ENCODE measurements at places on chromosomes 13 and 19. TPM values are rescaled to one million over a fixed set of nuclear protein-coding genes. Genes with fewer than 3 reads are reported as not detected.

- no peak for DNase-seq
- H3K27ac ChIP-seq: no peak overlapping the region
- no peaks in the 10 kb centered on the region for H3K27me3 ChIP-seq
- H3K4me1 ChIP-seq: no peaks in the 10 kb centered on the region
- H3K36me3 ChIP-seq: no peaks in the 10 kb centered on the region
Measured at GRCh38 chr13:109602356-109602755, 184.0 kb downstream of the IRS2 start.

DNA sequence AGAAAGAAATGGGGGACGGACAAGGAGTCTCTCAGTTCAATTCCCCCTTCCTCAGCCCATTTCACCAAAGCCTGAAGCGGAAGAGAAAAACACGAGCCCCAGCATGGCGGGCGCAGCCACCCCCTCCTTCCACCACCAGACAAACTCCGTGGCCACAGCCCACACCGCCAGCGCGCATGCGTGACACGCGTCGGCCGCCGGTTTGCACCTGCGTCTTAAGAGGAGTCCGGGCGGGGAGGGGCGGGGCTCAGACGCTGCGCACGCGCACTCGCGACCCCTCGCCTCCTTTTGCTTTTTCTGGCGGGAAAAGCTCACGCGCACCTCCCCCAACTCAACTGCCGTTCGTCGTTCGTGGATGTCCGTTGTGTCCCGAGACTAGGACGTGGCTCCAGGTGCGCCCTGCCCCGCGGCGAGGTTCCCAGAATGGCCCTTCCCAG lies at the start of gene KASH5:
Gene KASH5 (plus strand): TSS at position 314 of the 437 bp plus-strand sequence. CDS start 2,635 bp downstream, outside the sequence.
- no peak within 1 kb of the TSS for H3K27ac ChIP-seq
- H3K4me1 ChIP-seq: no peaks in the 10 kb centered on the region
- no peaks in the 10 kb centered on the region for H3K36me3 ChIP-seq
- H3K27me3 ChIP-seq: peaks cover 6% of the 10 kb centered on the region
- no peak for DNase-seq

- H3K36me3 ChIP-seq: no peaks in the 10 kb centered on the region
- DNase-seq: no peak
- H3K4me1 ChIP-seq: no peaks in the 10 kb centered on the region
- no peak overlapping the region for H3K27ac ChIP-seq
- H3K4me3 ChIP-seq: no peak overlapping the region
Measured at GRCh38 chr13:73520566-73521289, 461.9 kb downstream of the KLF5 start.

DNA sequence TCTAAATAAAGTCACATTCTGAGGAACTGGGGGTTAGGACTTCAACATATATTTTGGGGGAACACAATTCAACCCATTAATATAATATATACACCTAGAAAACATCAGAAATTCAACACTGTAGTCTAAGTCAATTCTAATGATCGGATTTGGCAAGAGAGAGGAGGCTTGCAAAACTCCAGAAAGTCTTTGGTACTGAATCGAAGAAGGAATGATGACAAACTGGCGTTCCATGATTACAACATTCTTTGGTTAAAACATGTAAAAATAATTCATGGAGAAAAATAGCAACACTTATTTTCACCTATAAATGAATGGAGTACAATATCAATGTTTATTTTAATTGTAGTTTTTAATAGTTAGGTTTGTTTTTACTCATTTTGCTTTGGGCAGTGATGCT lies 62.4 kb downstream of the MBNL2 start:
- H3K36me3 ChIP-seq: no peaks in the 10 kb centered on the region
- no peak overlapping the region for H3K4me3 ChIP-seq
- no peak overlapping the region for H3K27ac ChIP-seq
- no peak for DNase-seq
- no peaks in the 10 kb centered on the region for H3K4me1 ChIP-seq

- H3K4me1 ChIP-seq: peaks cover 5% of the 10 kb centered on the region
- no peak overlapping the region for H3K4me3 ChIP-seq
- DNase-seq: no peak
- no peaks in the 10 kb centered on the region for H3K36me3 ChIP-seq
- no peaks in the 10 kb centered on the region for H3K27me3 ChIP-seq
Measured at GRCh38 chr13:30832377-30832776, 73.7 kb upstream of the MEDAG start.

DNA sequence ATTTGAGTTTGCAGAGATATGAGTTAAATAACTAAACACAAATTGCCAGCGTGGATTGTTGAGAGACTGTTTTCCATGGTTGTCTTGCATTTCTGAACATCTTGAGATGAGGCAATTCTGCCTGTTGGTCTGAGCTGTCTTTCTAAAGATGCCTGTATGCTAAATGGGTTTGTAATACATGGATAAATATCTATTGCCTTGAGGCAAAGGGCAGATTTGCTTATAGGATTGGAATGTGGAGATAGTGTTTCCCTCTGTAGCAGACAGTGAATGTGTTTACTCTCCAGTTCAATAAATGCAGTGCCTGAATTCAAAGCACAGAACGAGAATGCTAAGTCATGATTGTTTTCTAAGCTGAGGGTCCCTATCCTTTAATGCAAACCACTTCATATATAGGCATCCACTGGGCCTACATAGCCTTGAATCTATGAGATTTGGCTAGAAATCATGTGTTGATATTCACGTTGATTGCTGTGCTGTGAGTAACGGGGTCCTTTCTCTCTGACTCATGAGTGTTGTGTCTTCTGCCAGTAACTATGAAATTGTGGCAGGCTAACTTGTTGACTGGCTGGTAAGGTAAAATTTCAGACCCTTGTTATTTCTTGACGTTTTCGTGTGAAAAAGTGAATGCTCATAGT lies 2554.8 kb downstream of the PCDH9 start:
- no peaks in the 10 kb centered on the region for H3K36me3 ChIP-seq
- DNase-seq: no peak
- H3K4me1 ChIP-seq: no peaks in the 10 kb centered on the region
- H3K27ac ChIP-seq: no peak overlapping the region
- H3K27me3 ChIP-seq: no peaks in the 10 kb centered on the region

GRCh38 chr19:4504891-4505569 lies 13.3 kb downstream of the PLIN4 start:
- H3K4me1 ChIP-seq: no peaks in the 10 kb centered on the region
- no peak for DNase-seq
- no peak overlapping the region for H3K27ac ChIP-seq
- no peak overlapping the region for H3K4me3 ChIP-seq
- H3K27me3 ChIP-seq: no peaks in the 10 kb centered on the region

GRCh38 chr13:109191413-109191812 lies 562.0 kb downstream of the MYO16 start:
- H3K36me3 ChIP-seq: no peaks in the 10 kb centered on the region

- no peak overlapping the region for H3K4me3 ChIP-seq
- H3K4me1 ChIP-seq: peaks cover 11% of the 10 kb centered on the region
- H3K27ac ChIP-seq: no peak overlapping the region
- no peak for DNase-seq
- H3K27me3 ChIP-seq: no peaks in the 10 kb centered on the region
Measured at GRCh38 chr13:99905224-99905623, 66.3 kb downstream of the ZIC5 start.

Gene KIR3DL1
- total RNA-seq: not detected

Gene ALKBH6
- 39.3 TPM for total RNA-seq

Gene CFAP97D2
- not detected for total RNA-seq
